Activated T-cell treated with anti-CD3 and anti-CD28 coated beads, Interleukin-2, amount 50 U/mL, for 72 hours (primary cell): ENCODE measurements at places on chromosomes 3 and 15.

DNA sequence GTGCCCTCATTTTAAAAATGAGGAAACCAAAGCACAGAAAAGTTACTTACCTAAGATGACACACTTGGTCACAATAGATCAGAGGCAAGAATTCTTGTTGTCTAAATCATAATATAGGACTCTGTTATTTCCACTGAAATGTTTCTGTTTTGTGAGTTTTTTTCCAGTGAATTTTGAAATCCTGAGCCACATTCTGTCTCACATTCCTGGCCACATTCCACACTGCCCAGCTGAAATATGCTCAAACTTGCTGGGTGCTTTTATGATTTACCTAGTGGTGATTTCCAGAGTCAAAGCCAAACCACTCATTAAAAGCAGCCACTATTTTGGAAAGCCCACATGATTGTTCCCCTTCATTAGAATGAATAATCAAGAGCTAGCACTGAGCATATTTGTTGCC lies 82.3 kb upstream of the NPHP3 start:
- DNase-seq = no peak

- DNase-seq = no peak
These were observed 112.7 kb downstream of the TNIK start for GRCh38 chr3:171347301-171348039.

DNA sequence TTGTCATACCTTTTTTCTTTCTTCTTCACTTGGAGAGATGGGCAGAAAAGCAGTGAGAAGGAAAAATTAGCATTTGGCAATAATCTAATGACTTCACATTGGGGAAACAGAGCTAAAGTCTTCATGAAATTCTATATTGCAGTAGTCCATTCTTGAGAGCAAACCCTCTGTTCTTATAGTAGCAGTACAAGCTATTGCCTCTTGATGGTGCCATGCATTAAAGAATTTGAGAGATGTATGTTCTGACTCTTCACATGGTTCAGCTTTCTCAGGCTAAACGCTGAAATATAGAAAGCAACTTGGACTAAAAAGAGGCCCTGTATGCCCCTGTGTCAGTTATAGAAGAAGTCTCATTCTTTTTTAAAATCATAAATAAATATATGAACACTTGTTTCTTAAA lies 36.0 kb downstream of the PHLDB2 start:
- DNase-seq = no peak

DNA sequence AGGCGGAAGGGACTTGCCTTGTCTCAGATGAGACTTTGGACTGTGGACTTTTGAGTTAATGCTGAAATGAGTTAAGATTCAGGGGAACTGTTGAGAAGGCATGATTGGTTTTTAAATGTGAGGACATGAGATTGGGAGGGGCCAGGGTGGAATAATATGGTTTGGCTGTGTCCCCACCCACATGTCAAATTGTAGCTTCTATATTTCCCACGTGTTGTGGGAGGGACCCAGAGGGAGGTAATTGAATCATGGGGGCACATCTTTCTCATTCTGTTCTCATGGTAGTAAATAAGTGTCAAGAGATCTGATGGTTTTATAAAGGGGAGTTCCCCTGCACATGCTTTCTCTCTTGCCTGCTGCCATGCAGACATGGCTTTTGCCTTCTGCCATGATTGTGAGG lies 89.2 kb downstream of the CGGBP1 start:
- no peak for DNase-seq

DNA sequence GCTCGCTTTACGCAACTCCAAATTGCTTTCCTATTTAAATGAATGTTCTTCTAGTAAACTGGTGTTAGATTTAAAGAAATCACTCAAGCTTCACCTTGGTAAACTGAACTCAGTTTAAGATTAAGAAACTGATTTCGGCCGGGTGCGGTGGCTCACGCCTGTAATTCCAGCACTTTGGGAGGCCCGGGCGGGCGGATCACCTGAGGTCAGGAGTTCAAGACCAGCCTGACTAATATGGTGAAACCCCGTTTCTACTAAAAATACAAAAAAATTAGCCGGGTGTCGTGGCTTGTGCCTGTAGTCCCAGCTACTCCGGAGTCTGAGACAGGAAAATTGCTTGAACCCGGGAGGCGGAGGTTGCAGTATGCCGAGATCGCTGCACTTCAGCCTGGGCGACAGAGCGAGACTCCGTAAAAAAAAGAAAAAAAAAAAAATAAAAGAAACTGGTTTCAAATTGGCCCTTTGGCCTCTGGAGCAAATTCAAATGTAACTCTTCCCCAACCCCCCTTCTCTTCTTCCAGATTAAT lies 1.7 kb downstream of the SKIL start:
- no peak for DNase-seq

- DNase-seq = no peak
These were observed 23.3 kb upstream of the ENTPD3 start for GRCh38 chr3:40363674-40364073.

GRCh38 chr15:47870300-47870955 lies 153.1 kb downstream of the SEMA6D start:
- no peak for DNase-seq

- no peak for DNase-seq
These were observed 32.2 kb upstream of the CDCP1 start for GRCh38 chr3:45178183-45179023.

GRCh38 chr15:77027111-77027696 lies 32.3 kb downstream of the PSTPIP1 start:
- DNase-seq = no peak

GRCh38 chr15:34366271-34367065 lies 528 bp downstream of the LPCAT4 start:
- peak; percentile 61 for DNase-seq
